ENCODE measurements at places on chromosomes 6 and 20. TPM values are rescaled to one million over a fixed set of nuclear protein-coding genes. Genes with fewer than 3 reads are reported as not detected.

GPANK1 gene
- 11.7 TPM for total RNA-seq

TRPC4AP gene
- 89.0 TPM for total RNA-seq

- no peak for DNase-seq
Measured at GRCh38 chr6:73177221-73177944, 47.9 kb downstream of the KHDC1L start.

PAX1 gene
- not detected for total RNA-seq

- DNase-seq, result no peak
Measured at GRCh38 chr6:80329496-80329895, 223.0 kb downstream of the BCKDHB start.

Data from endothelial cell of umbilical vein (primary cell).